AG20443 (cell line): ENCODE measurements at places on chromosomes 2 and 18.

DNA sequence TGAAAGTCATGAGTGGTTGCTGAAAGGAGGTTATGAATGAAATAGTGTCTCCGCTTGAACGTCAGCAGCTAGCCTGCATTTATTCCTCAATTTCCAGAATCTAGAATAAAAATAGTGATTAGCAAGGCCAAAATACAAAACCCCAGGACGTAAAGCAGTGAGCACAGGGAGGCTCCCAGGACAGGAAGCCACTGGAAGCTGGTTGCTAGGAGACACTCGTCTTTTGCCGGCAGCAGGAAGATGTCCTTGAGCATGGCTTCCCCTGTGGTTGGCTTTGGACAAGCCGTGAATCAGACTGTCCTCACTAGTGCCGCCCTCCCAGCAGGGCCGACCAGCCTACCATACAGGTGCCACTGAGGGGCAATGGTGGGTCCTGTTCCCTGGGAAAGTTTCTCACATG, 374.4 kb downstream of the MTX2 start:
- DNase-seq = no peak

- peak; percentile 87 for DNase-seq
Measured at GRCh38 chr2:85413592-85414420, 3.6 kb upstream of the CAPG start.

DNA sequence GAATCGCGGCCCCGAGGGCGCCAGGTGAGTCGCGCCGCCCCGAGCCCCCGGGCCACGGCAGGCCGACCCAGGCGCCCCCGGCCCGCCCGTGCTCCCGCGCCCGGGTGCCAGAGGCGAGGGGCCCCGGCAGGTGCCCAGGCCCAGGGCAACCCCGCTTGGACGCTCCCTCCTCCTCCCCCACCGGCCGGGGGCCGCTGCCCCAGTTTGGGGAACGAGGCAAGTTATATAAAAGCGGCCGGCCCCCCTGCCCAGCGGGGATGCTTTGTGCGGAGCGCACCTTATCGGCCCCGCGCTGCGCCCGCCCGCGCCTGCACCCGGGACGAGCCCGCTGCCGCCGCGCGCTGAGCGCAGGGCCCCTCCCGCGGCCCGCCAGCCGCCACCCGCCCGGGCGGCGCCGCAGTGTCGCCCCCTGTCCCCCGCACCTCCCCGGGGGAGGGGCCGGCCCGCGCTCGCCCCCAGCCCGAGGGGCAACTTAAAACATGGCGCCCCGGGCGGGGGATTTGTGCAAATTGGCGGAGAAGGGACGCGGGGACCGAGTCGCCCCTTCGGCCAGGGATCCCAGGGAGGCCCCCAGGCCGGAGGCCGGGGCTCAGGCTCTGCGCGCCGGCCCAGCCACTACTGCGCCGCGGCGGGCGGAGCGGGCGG, 639 bp downstream of the EPB41L3 start:
- peak; percentile 53 for DNase-seq

- DNase-seq = peak; percentile 78
Measured at GRCh38 chr2:55165626-55166025, 66.5 kb downstream of the CLHC1 start.

DNA sequence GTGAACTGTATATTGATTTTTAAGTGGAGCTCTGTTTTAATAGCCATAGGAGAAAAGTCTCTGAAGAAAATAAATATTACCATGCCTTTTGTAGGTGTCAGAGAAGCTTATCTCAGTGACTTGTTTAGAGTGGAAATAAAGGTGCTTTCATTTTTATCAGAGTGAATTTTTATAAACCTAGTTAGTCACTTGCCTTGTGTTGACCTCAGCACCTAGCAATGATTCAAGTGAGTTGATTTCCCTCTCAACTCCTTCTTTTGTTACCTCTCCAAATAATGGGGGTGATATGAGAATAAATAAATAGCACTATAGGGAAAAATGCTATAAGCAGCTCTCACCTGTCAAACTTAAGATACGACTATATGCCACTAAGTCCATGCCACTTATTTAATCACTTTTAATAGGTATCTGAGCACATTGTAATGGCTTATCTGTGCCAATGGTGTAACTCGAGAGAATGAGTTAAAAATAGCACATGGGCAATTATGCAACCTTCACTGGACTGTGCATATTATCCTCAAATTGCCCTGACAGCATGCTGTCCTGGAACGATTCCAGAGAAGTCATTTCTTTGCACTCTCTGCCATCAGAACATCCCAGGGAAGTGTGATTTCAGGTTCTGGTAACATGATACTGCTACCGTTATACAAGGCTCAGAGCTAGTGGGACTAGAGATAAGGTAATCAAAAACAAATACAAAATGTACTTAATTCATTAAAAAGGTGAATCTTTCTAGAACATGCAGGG, 290.8 kb downstream of the CCDC85A start:
- DNase-seq = peak; percentile 14
